ENCODE measurements at places on chromosomes 13 and 19.

- no peak for DNase-seq
Measured at GRCh38 chr19:27779954-27780353, 1433.0 kb downstream of the UQCRFS1 start.

- DNase-seq, result peak; percentile 7
Measured at GRCh38 chr13:33999811-34000605, 182.1 kb downstream of the RFC3 start.

DNA sequence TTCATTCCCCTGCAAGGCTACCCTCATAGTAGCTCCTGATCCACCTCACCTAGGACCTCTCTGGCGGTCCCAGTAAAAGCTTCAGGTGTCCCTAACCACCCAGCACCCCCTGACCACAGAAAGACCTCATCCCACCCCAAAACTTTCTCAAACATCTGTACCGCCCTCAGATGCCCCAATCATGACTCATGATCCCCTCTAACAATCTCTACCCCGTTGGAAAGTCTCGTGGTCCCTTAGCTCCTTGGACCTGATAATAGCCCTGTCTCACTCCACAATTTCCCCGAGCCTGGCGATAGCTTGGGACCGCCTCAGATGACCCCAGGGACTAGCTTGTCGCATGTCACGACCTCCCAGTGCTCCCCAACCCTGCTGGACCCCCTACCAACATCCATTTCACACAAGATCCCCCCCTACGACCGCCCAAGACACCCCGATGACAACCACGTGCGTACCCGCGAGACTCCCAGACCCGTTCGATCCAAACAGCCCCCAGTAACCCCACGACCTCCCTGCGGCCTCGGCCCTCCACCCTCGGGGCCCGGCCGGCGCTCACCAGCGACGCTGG lies 450 bp downstream of the NDUFA11 start:
- DNase-seq, result peak; percentile 36

DNA sequence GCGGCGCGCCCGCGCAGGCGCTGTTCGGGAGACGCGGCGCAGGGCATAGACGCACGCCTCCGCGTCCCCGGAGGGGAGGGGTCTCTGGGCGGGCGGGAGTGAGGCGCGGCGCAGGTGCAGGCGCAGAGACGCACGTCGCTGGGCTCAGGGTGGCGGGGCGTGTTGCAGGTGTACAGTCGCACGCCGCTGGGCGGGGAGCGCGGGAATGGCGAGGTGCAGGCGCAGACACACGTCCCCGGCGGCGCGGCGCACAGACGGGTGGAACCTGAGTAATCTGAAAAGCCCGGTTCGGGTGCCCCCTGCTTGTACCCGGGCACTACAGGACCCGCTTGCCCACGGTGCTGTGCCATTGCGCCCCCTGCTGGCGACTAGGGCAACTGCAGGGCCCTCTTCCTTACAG lies 44.7 kb downstream of the PLPP2 start:
- no peak for DNase-seq

Data from SJSA1 (cell line).